Activated CD8-positive, alpha-beta memory T cell treated with anti-CD3 and anti-CD28 coated beads for 4 hours (primary cell): ENCODE measurements at places on chromosomes 12 and 14.

DNA sequence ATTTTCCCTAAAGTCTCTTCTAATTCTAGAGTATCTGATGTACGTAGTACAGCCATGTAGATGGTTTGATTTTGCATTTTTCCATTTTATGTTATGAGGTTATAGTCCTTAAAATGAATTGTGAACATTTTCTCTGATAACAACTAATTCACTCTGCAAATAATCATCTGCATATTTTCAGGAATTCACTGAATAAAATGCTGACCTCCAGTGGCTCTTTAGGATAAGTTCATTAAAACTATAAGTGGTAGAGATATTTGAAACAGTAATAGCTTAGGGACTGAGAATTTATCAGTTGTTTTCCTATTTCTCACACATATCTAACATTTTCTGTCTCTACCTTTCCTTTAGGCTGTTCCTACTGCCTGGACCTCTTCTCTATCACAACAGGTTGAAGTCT lies 4.4 kb downstream of the MSRB3 start:
- no peak for DNase-seq

DNA sequence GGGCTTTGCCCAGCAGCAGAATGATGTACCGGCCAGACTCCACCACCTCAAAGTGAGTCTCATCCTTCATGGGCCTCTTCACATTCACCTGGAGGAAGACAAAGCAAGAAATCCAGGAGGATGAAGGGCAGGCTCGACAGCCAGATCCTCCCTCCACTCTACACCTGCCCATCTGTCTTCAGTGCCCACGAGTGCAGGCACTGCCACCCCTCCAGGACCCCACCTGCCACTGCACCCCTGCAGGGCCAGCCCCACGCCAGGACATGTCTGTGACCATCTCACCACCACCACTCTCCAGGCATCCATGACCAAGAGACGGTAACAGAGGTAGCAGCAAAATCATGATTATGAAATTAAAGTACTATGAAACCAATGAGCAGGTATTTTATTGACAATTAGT lies 84.3 kb upstream of the ANO2 start:
- no peak for DNase-seq

DNA sequence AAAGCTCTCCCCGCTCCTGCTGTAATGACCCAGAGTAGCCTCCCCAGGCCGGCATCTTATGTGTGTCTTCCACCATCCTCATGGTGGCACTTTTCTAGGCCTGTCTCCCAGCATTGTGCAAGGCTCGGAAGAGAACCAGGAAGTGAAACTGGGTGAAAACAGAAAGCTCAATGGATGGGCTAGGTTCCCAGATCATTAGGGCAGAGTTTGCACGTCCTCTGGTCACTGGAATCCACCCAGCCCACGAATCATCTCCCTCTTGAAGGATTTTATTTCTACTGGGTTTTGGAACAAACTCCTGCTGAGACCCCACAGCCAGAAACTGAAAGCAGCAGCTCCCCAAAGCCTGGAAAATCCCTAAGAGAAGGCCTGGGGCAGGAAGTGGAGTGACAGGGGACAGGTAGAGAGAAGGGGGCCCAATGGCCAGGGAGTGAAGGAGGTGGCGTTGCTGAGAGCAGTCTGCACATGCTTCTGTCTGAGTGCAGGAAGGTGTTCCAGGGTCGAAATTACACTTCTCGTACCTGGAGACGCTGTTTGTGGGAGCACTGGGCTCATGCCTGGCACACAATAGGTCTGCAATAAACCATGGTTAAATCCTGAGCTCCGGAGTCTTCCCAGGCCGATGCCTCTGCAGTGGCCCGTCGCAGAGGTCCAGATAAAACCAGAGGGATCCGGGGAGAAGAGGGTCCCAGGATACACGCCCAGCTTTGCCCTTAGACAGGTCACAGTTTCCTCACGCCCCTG lies 15.6 kb downstream of the ACVRL1 start:
- DNase-seq: no peak

DNA sequence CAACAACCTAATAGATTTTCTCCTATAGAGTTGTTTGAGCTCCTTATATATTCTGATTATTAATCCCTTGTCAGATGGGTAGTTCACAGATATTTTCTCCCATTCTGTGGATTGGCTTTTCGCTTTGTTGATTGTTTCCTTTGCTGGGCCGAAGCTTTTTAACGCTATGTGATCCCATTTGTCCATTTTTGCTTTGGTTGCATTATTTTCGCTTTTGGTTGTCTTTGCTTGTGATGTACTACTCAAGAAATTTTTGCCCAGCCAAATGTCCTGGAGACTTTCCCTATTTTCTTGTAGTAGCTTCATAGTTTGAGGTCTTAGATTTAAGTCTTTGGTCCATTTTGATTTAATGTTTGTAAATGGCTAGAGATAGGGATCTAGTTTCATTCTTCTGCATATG lies 258.4 kb upstream of the FAR2 start:
- no peak for DNase-seq

DNA sequence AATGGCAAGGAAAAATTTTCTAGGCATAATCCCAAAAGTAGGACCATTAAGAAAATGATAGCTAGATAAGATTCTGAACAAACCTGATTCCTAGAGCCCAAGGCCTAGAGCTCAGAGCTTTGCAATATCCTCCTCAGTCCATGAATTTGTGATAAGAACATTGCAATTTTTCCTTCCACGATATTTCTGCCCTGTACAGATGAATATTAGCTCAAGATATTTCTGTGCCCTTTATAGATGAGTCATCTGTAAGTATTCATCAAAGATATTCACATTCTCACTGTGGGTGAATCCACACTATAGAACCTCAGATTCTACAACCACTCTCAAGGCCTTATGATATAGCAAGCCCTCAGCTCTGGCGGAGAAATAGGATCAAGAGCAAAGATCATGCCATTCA lies 37.5 kb downstream of the EAPP start:
- no peak for DNase-seq

- DNase-seq: no peak
Measured at GRCh38 chr14:74414403-74415114, 11.5 kb downstream of the SYNDIG1L start.

DNA sequence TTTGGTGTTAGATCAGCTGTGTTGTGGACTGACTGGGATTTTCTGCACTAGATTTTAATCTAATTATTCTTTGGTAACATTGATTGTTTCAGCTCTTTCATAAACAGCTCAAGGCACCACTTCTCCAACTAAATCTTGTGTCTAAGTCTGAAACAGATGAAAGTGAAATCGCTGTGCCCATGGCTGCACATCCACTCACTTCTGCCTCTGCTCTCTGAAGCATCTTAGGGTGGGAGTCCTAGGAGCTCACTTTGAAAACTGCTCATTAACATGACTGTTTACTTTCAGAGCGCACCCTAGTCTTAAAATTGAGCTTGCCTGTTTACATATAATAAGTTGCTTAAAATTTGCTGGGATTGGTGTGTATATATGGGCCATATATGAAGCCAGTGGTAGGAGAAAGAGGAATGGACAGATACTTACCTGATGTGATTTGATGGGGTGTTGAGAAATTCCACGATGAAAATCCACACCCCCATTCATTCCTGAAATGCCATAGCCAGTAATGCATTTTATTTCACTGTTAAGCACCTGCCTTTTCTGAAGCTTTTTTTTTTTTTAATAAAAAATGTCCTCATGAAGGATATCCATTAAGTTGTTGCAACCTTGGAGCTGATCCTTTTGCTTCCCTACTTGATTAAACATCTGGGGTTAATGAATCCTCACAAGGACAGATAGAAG lies 52.8 kb downstream of the PPFIBP1 start:
- no peak for DNase-seq

DNA sequence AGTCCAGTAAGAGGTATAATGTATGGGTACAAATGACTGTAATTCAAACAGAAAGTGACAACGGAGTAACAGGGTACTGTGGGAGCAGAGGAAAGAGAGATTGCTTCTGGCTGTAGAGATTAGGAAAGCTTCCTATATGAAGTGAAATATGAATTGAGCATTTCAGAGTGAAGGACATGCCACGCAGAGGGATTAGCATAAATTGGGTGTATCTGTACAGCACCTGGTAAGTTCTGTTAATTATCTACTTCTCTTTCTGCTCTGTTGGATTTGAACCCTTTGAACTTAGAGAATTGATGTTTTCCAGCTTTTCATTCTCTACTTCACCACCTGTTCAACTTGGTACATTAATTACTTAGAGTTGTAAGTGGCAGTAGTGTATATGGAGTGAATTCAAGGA lies 8.8 kb downstream of the STK38L start:
- no peak for DNase-seq

- no peak for DNase-seq
Measured at GRCh38 chr14:51129130-51129529, 34.2 kb upstream of the TRIM9 start.

DNA sequence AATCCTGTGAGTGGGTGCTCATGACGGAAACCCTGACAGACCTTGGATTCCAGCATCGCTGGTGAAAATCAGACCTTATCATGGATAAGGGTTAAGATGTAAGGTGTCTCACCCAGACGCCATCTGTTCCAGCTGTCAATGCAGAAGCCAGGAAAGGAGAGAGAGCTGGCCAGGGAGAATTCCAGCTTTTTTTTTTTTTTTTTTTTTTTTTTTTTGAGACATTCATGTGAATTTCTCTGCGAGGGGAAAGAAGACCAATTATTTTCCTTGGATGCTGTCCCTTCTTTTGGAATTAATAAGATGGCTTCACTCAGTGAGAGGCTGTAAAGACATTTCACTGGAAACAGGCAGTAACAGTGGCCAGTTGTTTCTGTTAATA lies 1.8 kb downstream of the TRAF3 start:
- DNase-seq: no peak

- no peak for DNase-seq
Measured at GRCh38 chr12:117872546-117873169, 96.1 kb downstream of the KSR2 start.

DNA sequence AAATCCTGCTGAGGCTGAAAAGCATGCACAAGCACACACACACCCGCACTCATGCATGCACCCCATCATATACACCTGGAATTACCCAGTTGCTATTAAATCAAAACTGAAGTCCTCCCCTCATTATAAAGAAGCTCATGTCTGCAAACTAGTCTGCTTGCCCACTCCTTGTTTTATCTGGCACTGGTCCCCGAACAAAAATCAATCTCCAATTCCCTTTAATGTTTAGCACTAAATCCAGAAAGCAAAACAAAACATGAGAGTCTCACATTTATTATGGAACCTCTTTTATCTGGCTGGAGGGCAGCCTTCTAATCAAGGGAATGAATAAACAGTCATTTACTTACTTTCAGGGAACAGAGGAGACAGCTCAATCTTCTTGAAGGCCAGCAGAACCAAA lies 1093.4 kb upstream of the FLRT2 start:
- no peak for DNase-seq

DNA sequence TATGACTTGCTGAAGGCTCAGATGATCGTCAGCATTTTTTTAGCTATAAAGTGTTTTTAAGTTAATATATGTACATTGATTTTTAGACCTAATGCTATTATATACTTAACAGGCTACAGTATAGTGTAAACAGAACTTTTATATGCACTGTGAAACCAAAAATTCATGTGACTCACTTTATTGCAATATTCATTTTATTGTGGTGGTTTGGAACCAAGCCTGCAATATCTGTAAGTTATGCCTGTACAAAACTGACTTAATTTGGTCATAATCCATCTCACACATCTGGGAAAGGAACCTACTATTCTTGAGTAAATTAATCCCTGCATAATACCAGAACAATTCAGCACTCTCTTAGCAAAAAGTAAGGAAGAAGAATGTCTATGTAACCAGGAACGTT lies 390.7 kb downstream of the SYT1 start:
- DNase-seq: no peak

DNA sequence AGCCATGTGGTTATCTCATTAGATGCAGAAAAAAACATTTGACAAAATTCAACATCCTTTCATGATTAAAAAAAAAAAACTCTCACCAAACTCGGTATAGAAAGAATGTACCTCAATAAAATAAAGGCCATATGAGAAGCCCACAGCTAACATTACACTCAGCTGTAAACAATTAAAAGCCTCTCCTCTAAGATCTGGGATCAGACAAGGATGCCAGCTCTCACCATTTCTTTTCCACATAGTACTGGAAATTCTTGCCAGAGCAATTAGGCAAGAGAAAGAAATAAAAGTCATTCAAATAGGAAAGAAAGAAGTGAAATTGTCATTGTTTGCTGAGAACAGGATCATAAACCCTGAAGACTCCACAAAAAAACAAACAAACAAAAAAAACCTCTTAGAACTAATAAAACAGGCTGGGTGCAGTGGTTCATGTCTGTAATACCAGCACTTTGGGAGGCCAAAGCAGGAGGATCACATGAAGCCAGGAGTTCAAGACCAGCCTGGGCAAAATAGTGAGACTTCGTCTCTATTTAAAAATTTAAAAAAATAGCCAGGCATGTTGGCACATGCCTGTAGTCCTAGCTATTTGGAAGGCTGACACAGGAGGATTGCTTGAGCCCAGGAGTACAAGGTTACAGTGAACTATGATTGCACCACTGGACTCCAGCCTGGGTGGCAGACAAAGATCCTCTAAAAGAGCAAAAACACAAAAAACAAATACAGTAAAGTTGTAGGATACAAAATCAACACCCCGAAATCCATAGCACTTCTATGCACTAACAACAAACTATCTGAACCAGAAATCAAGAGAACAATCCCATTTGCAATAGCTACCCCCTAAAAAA lies 114.4 kb downstream of the FOXA1 start:
- no peak for DNase-seq

DNA sequence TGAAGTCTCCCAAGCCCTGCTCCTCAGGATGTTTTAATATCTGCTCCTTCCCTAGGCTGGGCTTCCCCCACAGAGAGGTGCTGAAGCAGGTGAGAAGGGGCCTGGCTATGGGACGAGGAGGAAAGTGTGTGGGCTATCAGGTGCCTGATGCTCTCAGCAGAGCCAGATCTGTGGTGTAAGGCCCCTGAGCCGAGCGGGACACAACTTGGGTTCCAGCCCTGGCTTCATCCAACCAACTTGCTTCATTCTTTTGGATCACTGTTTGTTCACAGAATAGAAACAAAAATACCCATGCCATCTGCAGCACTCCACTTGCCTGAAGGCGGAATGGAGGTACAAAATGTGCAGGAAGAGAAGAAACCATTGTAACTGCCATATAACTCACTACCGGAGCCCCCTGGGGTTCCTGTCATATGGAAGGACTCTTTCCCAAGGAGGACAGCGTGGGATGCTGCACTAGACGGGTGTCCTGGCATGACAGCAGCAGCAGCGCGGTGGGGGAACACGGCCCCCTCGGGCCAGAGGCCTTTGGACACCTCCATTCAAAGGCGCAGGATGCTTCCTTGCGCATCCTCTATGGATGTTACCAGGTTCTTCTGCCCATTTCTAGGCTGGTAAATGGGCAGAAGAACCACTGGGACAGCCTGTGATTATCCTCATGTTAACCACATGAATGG lies 95.8 kb downstream of the CRACR2A start:
- no peak for DNase-seq

GRCh38 chr12:58381546-58381945 lies 440.2 kb downstream of the ATP23 start:
- no peak for DNase-seq

DNA sequence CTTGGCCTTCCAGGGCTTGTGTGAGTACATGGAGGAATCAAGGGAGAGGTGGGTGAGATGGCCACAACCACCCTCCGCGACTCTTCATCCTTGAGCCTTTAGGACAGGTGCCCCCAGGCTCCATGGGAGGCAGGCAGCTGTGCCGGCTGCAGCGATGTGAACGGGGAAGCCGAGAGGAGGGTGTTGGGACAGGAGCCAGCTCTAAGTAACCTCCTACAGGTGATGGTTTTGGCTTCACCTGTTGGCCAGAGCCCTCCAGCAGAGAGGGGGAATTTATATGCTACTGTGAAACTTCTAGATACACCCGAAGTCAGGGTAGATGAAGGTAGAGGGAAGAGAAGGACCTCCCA lies 132.2 kb upstream of the HIF1A start:
- DNase-seq: no peak
